ENCODE measurements at places on chromosomes 6 and 20.
A peak's percentile ranks its signal among the peaks of the same experiment; 100 is the strongest.

DNA sequence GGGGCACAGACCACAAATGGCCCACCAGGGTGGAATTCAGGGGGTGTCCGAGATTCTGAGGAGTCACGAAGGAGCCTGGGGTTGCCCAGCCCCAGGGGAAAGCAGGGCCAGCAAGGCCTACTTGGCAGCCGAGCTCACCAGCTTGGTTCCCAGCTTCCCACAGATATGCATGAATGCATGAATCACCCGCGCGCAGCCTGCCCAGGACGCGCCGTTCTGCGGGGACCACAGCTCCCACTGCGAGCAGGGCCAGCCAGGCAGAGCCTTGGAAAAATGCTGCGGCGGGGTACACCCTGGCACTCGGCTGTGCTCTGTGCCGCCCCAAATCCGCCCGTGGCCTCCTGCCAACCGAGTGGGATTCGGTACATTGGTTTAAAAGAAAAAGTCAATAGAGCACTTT is 211.0 kb downstream of the NFATC2 start:
- DNase-seq, result no peak

- no peak for DNase-seq
Measured at GRCh38 chr6:148239801-148240460, 102.7 kb upstream of the SASH1 start.

GRCh38 chr20:33915726-33916331 is 77.9 kb upstream of the RALY start:
- peak; percentile 46 for DNase-seq

- no peak for DNase-seq
Measured at GRCh38 chr6:6397842-6398241, 77.4 kb upstream of the F13A1 start.

DNA sequence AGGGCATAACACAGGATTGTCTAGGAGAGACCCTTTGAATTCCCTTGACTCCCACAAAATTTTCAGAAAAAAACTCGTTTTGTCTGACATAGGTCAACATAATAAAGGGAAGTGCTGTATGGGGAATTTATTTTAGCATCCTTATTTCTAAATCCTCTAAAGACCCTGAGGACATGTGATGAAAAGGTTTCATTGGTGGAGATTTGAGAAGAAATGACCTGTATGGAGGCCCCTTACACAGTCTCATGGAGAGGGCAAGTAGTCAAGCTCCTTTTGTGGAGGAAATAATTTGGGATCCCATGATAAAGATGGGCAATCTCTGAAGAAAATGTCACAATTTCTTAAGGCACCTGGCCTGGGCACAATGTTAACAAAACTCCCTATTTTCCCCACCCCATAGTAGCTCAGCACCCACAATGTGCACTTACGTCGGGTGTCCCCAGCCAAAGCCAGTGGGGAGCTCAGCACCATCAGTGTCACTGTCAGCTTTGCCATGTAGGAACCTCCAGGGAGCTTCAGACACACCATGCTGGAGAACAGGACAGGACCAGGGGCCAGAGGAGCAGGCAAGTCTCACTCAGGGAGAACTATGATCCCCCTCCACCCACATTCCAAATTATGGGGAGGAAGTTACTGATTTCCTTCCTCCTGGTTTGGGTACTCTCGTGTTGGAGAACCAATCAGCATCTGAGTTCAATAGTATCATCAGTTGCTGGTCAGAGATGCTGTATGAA is at the start of gene HLA-DRB5:
Gene HLA-DRB5 (minus strand): TSS at position 591 of the 734 bp plus-strand sequence. CDS start 63 bp downstream, at position 528.
- DNase-seq, result no peak

GRCh38 chr6:154319231-154319858 is 37.3 kb downstream of the IPCEF1 start:
- DNase-seq, result no peak

GRCh38 chr6:35810971-35811698 is 6.0 kb downstream of the LHFPL5 start:
- DNase-seq, result no peak
